ENCODE measurements at places on chromosomes 6 and 20.

GRCh38 chr6:92114091-92114675 lies 1305.2 kb downstream of the EPHA7 start:
- H3K4me1 ChIP-seq, result no peaks in the 10 kb centered on the region
- DNase-seq, result no peak
- no peak overlapping the region for H3K27ac ChIP-seq
- no peak overlapping the region for H3K4me3 ChIP-seq
- no peaks in the 10 kb centered on the region for H3K36me3 ChIP-seq

GRCh38 chr6:170046791-170047626 lies 243.9 kb downstream of the DLL1 start:
- H3K27ac ChIP-seq, result no peak overlapping the region
- H3K4me1 ChIP-seq, result no peaks in the 10 kb centered on the region
- no peaks in the 10 kb centered on the region for H3K27me3 ChIP-seq

GRCh38 chr6:47252633-47253032 lies 57.1 kb downstream of the TNFRSF21 start:
- DNase-seq, result no peak
- H3K27ac ChIP-seq, result no peak overlapping the region
- no peaks in the 10 kb centered on the region for H3K4me1 ChIP-seq
- H3K36me3 ChIP-seq, result no peaks in the 10 kb centered on the region

DNA sequence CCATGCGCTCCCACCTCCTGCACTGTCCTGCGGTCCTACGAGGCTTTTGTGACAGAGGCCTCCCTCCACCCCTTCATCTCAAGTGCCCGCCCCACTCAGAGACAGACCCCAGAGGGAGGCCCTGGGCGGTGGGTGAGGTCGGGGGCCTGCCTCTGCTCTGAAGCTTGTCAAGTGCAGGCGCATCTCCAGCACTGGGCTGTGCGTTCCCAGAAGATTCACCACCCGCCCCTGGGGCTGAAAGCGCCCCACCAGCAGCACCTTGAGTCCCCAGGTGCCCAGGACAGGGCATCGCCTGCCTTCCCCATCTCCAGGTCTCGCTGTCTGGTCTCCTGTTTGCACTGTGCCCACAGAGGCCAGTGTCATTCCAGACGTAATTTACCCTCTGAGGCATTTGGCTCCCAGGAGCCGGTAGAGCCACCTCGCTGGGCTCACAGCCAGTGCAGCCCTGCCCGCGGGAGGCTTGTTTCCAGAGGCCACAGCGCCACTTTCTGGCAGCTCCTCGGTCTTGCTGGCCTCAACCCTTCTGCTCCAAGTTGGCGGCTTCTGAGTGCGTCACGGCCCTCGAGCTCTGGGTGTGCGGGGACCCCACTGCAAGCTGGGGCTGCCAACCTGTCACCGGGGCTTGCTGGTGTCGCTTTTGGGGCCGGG lies 191.1 kb downstream of the TAF4 start:
- H3K27ac ChIP-seq, result no peak overlapping the region
- DNase-seq, result no peak
- H3K4me1 ChIP-seq, result no peaks in the 10 kb centered on the region
- H3K4me3 ChIP-seq, result no peak overlapping the region
- no peaks in the 10 kb centered on the region for H3K36me3 ChIP-seq
